ENCODE measurements at places on chromosomes 11 and 22.

DNA sequence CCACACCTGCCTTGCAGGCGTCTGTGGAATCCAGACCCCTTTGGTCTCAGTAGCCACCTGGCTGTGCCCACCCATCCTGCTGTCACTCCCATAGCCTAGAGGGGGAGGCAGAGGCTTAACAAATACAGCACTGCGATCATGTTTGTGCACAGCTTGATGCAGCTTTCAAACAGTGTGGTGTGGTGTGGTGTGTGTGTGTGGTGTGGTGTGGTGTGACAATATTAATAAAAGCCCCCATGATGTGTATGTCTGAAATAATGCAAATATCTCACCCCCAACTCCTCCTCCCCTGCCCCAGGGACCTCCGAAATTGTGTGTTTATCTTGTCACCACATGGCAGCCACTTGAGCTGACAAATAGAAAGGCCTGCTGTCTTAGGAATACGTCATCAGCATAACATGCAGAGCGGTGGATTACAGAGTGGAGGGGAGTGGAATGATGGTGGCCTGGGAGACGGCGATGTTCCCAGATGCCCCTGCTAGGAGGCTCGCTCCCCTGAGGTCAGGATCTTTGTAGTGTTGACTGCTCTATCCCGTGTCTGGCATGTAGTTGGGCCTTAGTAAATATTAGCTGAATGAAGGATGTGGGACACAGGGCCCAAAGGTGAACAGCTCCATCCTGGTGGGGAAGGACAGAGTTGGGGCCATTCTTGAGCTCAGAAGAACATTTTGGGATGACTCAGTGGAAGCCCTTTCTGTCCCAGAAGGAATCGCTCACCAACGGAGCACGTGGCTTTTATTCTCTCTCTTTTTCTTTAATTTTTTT lies 2.8 kb downstream of the PDXP start:
- peak; percentile 37 for DNase-seq

DNA sequence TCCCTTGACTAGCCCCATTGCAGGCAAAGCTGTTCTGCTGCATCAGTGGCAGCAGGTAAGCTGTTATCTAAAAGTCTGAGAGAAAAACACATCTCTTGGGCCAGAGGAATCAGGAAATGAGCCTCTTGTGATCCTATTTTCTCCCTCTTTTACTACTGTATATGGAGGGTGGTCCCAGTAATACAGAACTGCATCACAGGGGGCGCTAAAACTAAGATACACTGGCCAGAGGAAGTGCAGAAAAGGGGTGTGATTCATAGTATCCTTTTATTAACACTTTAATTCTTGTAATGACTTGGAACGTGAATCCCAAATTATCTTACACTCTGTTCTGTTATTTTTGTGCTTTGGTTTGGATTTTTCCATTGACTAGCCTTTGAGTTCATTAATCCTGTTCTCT lies 8.8 kb upstream of the MED17 start:
- no peak for DNase-seq

DNA sequence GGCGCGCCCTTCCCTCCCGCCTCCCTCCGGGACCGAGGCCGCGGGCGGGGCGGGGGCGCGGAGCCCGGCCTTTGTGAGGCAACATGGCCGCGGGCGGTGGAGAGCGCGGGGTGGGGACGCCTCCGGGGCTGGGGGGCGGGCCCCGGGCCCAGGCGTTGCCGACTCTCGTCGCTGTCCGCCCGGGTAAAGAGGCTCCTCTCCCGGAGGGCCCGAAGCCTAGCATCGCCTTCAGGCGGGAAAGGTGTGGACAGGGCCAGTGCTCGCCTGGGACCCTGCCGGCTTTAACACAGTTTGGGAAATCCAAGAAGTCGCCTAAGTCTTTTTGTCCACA lies 369 bp downstream of the DGCR8 start:
- no peak for DNase-seq

- DNase-seq = peak; percentile 16
These were observed 41.2 kb upstream of the GRAMD4 start for GRCh38 chr22:46578824-46579561.

GRCh38 chr11:37277896-37278465 lies 679.9 kb upstream of the RAG2 start:
- DNase-seq = no peak

DNA sequence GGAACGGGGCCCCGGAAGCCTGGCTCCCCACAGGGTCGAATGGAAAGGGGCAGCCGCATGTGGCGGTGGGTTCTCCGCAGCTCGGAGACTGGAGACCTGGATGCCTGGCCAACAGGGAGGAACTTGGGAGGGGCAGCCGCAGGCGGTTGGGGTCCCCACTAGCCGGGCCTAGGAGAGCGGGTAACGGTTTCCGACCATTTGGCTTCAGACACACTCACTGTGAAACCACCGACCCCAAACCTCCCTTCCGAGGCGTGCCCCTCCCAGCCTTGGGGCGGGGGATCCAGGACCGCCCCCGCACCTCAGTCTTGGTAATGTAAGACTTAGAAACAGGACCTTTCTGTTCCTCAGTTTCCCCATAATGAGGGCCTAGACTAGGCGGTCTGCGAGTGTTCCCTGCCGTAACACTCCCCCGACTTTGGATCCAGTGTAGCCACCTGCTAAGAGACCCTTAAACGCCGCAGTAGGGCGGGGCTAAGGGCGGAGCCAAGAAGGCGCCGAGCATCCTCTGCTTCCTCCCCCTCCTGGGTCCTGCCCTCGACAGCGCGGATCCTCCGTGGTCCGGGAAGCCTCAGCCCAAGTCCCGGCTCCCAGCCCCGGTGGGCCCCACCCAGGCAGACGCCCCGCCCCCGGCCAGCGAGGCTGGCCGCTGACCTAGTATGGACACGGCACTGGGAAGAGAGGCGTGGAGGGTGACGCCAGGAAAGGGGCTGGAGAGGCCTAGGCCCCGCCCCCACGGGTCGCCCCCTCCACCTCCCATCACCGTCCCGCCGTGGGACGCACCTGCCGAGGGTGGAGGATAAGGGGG lies 1.8 kb upstream of the RASGRP2 start:
- no peak for DNase-seq

GRCh38 chr11:19768815-19769214 lies 56.2 kb downstream of the NAV2 start:
- no peak for DNase-seq

DNA sequence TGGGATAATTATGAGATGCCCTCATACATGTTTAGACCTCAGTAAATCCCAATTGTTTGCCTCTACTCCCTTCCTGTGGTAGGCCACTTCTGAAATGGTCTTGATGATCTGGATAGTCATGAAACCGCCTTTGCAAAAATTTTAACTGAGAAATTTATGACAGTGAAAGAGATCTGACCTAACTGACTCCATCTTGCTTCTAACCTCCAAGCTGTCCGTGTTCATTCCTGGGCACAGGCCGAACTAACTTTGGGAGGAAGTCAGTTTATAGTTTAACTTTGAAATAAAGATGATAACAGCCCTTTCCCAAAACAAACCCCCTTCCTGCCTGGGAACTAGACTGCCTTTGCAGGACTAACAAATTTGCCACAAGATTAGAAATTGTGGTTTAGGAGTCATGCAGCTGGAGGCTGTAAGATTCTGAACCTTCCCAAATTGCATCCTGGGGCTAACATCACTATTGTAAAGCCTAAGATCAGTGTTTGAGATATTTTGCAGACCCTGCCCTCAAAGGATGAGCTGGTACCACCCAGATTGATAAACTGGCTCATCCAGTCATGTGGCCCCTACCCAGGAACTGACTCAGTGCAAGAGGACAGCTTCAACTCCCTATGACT lies 19.9 kb upstream of the CTR9 start:
- no peak for DNase-seq

- DNase-seq = no peak
These were observed 52.9 kb downstream of the ST14 start for GRCh38 chr11:130212431-130212961.

GRCh38 chr11:129489249-129489648 lies 113.6 kb downstream of the BARX2 start:
- DNase-seq = no peak

DNA sequence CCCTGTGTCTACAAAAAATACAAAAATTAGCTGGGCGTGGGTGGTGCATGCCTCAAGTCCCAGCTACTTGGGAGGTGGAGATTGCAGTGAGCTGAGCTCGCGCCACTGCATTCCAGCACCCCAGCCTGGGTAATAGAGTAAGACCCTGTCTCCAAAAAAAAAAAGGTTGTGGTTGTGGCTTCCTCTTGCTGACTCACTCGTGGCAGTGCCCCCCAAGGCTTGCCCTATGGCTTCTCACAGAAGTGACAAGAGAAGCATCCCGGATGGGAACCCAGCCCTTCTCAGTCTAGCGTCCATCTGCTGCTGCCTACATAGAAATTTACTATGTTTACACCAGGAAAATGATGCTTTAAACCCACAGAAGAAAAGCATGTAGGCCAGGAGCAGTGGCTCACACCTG lies 68.5 kb upstream of the PITPNB start:
- peak; percentile 61 for DNase-seq

DNA sequence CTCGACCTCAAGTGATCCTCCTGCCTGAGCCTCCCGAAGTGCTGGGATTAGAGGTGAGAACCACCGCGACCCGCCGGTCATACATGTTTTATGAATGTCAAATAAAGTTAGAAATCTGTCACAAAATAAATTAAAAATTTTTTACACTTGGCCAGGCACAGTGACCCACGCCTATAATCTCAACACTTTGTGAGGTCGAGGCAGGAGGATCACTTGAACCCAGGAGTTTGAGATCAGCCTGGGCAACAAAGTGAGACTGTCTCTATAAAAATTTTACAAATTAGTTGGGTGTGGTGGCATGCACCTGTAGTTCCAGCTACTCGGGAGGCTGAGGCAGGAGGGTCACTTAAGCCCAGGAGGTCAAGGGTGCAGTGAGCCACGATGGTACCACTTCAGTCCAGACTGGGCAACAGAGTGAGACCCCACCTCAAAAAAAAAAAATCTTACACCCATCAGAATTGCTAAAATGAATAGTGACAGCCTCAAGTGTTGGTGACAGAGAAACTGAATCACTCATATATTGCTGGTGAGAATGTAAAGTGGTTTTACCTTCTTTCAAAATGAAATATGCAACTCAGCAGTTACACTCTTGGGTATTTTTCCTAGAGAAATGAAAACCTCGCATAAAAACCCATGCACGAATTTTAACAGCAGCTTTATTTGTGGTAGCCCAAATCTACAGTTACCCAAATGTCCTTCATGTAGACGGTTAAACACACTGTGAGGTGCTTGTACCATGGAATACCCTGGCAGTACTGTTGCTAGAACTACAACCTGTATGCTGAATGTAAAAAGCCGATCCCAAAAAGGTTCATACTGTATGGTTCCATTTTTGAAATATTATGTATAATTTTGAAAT lies 55.4 kb downstream of the MED15 start:
- no peak for DNase-seq

GRCh38 chr22:20246368-20247009 lies 21.6 kb downstream of the RTN4R start:
- DNase-seq = no peak
